ENCODE measurements at places on chromosomes 3 and 15.

GRCh38 chr15:66212563-66212921 lies 41.0 kb downstream of the MEGF11 start:
- no peak for DNase-seq

GRCh38 chr3:80190051-80190450 lies 422.3 kb upstream of the ROBO1 start:
- DNase-seq = no peak

GRCh38 chr15:31017311-31017710 lies 25.9 kb upstream of the MTMR10 start:
- no peak for DNase-seq

DNA sequence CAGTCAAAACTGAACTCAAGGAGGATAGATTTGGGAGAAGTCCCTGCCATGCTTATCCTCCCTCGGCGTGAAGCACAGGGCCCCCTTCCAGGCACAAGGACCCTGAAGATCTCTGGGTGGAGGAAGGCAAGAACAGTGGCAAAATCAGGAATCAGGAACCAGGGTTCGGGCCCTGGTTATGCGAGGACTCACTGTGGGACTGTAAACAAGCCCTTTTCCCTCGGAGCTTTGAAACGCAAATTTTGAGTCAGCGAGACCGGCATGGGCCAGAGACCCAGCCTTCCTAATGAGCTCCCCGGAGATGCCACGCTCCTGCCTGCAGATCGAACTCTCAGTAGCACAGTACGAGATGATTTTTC lies 70.1 kb downstream of the SLC12A8 start:
- no peak for DNase-seq

- DNase-seq = no peak
Observed at GRCh38 chr3:192331749-192332385, 395.5 kb downstream of the FGF12 start.

DNA sequence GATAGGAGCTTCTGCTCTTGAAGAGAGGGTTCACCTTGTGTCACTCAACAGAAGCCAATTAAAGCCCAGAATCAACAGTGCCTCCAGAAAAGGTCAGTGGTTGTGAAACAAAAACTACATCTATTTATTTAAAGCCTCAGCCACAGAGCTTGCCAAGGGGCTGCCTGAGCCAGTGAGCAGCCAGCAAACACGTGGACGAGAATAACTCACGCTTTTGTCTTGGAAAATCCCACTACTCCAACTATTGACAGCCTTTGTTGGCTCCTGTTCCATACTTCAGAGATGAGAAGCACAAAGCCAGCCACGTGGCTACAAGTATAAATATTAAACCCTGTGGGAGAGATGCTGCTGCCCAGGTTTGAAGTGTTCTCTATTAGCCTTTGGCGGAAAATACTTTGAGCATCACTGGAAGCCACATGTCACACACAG lies 10.3 kb downstream of the GPR156 start:
- DNase-seq = no peak

DNA sequence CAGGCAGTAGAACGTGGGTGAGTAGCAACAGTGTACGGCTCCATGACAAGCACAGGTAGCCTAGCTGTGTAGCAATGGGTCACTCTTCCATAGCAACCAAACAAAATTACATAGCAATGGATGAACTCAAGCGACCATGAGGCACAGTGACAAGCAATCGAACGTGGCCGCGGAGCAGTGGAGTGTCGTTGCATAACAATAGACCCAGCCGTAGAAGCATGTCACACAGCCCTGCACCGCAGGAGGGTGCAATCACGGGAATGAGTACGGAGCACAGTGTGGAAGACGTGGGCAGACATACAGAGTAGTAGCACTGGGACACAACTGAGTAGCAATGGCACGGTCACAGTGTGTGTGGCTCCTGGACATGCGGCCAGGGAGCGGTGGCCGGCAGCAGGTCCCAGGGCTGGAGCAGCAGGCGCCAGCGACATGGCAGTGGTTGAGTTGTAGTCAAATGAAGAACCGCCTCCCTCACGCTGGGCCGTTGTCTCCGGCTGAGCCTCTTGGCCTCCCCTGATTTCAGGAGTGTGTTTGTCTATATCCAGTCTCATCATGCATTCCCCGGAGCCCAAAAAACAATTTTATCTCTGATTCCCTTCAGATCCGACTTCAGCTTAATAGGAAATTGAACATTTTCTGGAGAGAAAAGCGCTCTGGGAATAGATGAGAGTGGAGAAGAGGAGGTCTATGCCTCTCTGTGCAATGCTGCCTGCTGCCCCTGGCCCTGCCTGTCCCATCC lies 64.1 kb downstream of the CCDC33 start:
- no peak for DNase-seq

DNA sequence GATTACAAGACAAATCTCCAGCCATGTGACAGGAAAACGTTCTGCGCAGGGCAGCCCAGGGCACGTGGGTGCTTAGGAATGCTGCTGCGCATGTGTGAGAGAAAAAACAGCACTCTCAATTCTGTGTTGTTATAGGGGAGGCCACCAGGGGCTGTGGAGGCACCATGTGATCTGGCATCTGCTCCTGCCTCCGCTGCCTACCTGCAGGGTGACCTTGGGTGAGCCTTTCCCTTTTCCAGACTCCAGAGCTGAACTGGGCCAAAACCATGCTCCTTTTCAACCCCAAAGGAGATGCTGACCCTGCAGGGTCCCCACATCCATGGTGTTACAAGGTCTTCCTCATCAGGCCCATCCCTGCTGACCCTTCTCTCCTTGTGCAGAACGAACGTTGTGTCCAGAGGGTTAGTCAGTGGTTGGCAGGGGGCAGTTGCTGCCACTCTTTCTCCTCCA lies 81.5 kb upstream of the RASGRF1 start:
- DNase-seq = no peak

GRCh38 chr15:56040081-56041035 lies 46.9 kb upstream of the NEDD4 start:
- no peak for DNase-seq

DNA sequence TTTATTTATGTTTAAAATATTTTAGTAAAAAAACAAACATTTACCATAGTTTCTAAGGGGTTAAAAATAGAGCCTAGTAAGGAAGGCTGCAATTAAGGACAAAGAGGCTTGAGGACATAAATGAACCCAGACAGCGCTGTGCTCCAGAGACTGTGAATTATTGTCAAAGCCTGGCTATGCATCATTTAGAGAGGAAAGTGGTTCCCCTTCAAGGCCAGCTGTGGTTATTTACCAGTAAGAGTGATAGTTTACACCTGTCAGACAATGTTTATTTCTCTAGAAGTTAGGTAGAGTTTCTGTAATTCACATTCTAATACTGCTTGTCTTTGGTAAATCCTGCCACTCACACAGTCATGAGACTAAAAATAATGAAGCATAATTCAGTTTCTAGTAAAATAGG lies 32.4 kb upstream of the PIK3R4 start:
- DNase-seq = peak; percentile 62

DNA sequence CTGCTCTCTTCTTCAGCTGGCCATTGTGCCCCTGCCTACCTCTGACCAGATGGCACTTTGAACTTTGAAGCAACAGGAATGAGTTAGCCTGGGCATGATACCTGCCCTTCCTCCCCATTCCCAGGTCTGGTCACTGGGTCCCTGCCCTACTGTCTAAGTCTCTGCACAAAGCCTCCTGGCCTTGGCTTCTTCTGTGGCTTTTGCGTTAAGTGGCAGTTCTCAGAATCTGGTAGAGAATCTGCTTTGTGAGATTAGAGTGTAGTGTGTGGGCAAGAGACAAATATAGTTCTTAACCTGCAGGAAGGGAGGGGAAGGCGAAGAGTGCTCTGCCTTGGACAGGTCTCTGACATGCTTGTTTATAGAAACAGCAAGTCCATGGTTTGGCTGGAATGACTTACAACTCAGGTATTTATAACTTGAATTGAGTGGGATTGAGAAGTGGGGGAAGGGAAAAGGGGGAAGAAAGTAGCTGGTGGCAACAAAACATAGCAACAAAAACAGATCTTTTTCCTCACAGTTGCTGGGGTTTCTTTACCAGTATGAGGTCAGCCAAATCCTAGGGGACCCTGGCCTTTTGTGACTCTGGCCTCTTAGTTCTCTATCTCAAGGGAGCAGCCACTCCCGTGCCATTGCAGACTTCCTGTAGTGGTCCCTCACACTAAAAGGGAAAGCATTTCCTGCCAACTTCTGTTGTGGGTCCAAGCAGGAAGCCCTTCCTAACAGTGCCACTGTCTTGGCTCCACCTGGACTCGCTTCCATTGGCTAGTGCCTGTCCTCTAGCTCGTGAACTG lies 16.7 kb downstream of the MAPKBP1 start:
- DNase-seq = no peak

DNA sequence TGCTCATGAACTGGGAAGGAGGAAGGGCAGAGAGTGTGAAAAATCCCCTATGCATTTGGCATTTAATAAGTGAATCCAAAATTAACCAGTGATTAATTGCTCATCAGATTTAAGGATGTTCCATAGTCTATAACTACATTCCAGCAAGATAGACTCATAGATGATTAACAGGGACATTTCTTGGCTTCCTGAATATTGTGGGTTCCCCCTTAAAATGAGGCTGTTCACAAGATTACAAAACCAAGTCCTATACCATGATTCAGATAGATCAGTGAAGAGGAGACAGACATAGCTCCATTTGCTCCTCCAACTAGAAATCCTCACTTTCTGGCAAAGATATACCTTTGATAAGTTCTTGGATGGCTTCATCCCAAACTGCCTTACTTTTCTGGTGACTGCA lies 15.4 kb downstream of the RASGRP1 start:
- no peak for DNase-seq

- DNase-seq = no peak
Observed at GRCh38 chr15:79042213-79042928, 48.2 kb downstream of the RASGRF1 start.

- DNase-seq = no peak
Observed at GRCh38 chr3:123706871-123707270, 122.0 kb upstream of the HACD2 start.

DNA sequence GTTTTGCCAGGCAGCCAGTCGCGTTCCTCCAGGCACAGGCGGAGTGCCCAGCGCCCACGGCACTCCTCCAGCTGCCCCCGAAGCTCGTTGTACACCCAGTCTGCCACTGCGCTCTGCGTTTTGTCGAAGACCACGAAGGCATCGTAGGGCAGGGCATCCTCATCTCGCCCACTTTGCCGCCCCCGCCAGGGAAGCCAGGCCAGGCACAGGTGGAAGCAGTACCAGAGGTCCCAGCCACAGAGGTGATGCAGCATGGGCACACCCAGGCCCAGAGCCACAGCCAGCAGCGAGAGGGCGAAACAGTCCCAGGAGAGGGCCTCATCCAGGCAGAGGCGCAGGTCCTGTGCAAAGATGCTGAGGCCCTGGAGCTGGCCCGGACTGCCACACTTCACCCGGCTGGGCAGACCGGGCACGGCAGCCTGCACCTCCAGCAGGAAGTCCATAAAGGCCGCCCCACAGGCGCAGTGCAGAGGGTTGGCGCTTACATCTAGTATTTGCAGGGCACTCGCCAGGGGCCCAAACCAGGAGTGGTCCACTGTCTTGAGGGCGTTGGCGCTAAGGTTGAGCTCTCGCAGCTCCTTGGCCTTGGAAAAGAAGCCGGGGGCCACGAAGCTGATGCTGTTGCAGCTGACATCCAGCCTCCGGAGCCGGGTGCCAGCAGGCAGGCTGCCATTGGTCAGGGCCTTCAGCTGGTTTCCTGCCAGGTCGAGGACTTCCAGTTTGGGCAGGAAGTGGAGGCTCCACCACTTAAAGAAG lies 3.7 kb downstream of the TLR9 start:
- no peak for DNase-seq

- DNase-seq = no peak
Observed at GRCh38 chr3:27342267-27342666, 26.9 kb downstream of the NEK10 start.

DNA sequence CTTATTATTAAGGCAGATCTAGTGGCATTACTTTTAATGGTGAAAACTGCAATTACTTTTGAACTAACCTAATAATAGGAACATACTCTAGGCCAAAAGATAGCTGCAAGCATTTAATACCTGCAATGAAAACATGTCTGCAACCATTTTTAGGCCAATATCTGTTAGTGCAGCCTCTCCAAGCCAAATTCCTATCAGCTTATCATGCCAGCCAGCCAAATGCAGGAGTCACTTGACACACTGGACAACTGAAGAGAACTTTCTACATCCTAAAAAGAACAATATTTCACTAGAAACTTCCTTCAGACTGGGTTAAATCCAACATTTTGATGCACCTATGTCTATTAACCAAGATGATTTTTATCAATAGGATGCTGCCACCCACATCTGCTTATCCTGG lies 33.8 kb downstream of the CCDC54 start:
- DNase-seq = no peak

GRCh38 chr15:98902931-98903330 lies 104.7 kb downstream of the PGPEP1L start:
- DNase-seq = no peak

DNA sequence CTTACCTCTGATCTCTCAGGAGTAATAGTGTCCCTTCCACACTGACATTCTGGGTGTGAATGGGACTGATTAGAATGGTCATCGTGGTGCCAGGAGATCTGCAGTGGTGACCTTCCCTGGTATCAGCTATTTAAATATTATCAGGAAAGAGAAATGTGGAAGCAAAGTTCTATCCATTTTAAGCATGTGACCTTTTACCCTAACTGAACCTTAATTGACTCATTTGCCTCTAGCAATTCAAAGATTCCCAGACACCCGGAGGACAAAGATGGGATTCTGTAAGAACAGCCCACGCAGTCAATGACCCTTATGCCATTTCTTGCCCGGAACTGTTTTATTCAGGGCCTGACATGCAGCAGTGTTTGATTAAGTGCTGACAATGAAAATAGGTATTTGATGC lies 10.3 kb downstream of the LIPC start:
- DNase-seq = no peak

GRCh38 chr15:40471105-40471807 lies 472 bp downstream of the CHST14 start:
- peak; percentile 71 for DNase-seq

- DNase-seq = no peak
Observed at GRCh38 chr15:86863226-86863915, 783.7 kb downstream of the AGBL1 start.

DNA sequence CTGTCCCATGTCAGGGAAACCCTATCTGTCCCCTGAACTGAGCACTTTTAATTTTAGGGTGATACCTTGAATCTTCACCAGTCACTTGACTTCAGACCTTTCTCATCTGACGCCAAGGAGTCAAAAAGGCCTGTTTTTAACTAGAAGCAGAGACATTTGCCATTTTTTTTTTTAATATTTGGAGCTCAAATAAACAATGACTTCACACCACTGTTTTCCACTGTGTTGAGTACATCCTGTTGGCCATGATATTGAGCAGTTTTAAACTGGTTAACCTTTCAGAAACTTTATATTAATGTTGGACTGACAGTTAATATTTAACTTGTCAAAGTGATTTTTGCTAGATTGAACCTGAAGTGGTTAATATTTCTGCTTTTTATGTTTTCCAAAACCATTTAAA lies 28.2 kb downstream of the DAG1 start:
- no peak for DNase-seq

DNA sequence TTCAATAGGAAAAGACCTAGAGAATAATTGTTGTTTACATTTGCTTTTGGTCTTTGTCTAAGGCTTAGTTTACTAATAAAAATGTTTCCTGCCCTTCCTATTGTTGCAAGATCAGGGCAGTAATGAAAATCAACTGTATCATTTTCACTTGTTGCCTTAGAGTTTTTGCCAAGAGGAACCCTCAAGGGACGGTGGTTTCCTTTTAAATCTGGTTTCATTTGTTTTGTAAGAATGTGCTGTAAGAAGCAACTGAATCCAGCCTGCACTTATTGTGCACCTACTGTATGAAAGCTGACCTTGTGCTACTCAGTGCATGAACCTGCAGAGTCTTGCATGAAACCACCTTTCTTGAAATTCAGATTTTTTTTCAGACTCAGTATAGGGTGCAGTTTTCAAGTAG lies 5.3 kb downstream of the IGF1R start:
- no peak for DNase-seq

- DNase-seq = no peak
Observed at GRCh38 chr3:185912512-185912911, 25.3 kb downstream of the TRA2B start.

- DNase-seq = no peak
Observed at GRCh38 chr3:72354486-72354885, 493.8 kb downstream of the SHQ1 start.

Data from GM13977 (cell line).